ENCODE measurements at places on chromosomes 12 and 14. TPM values are rescaled to one million over a fixed set of nuclear protein-coding genes. Genes with fewer than 3 reads are reported as not detected.
A peak's percentile ranks its signal among the peaks of the same experiment; 100 is the strongest.

DNA sequence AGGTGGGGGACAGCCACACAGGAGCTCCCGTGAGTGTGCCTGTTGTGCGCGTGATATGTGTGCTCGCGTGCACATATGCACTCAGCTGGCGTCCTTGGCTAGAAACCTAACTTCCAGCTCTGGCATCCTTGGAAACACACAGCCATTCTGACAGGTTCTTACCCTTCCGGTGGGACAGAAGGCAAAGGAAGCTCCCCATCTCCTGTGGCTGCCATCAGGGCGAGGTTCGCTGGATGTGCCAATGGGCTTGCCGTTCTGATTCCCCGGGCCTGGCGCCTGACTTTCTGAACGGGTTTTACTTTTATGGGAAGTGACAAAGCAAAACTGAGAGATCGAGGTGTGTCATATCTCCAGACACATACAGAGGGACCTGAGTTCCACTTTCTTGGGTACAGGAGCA, 124.7 kb downstream of the PAPOLA start:
- peaks cover 12% of the 10 kb centered on the region for H3K27me3 ChIP-seq
- no peaks in the 10 kb centered on the region for H3K4me1 ChIP-seq
- no peak overlapping the region for H3K27ac ChIP-seq
- DNase-seq, result no peak

DNA sequence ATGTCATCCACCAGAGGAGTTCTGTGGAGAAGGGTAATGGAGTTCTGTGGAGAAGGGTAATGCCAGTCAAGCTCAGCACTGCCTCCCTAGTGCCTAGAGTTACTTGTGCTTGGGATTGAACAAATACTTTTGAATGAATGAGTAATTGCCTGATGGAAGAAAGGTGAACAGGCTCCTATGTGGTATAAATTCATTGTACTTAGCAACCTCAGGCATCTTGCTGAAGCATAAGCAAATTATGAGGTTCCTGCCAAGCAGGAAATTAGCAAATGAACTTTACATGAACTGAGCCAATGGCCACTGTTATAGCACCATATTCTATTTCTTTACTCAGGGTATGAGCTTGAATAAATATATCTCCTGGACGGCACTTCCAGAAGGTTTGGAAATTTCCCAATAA, 1047.2 kb downstream of the SLC6A15 start:
- no peak for DNase-seq
- H3K4me3 ChIP-seq, result no peak overlapping the region

DNA sequence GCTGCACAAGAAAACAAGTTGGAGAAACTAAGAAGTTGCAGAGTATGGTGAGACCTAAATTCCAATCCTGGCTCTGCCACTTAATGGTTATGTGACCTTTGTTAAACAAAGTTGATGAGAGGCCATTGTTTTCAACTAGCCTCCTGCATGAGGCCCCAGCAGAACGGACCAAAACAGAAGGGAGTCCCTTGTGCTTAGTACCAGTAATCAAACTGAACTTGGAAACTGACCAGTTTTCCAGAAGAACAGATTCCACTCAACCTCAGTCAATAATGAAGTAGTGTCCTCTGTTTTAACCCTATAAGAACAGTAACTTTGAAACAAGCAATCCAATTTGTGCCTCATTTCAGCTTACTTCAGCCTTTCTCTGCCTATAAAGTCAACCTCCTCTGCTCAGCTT, 69.9 kb downstream of the C12orf56 start:
- H3K27me3 ChIP-seq, result no peaks in the 10 kb centered on the region
- no peak overlapping the region for H3K4me3 ChIP-seq
- no peaks in the 10 kb centered on the region for H3K36me3 ChIP-seq
- no peak for DNase-seq

GRCh38 chr12:65302891-65303290, 24.4 kb downstream of the MSRB3 start:
- H3K27me3 ChIP-seq, result no peaks in the 10 kb centered on the region
- H3K27ac ChIP-seq, result no peak overlapping the region
- H3K4me1 ChIP-seq, result no peaks in the 10 kb centered on the region
- no peak overlapping the region for H3K4me3 ChIP-seq
- H3K36me3 ChIP-seq, result no peaks in the 10 kb centered on the region
- DNase-seq, result no peak

- no peaks in the 10 kb centered on the region for H3K27me3 ChIP-seq
- H3K27ac ChIP-seq, result no peak overlapping the region
- H3K36me3 ChIP-seq, result no peaks in the 10 kb centered on the region
These were observed 122.3 kb upstream of the RFLNA start for GRCh38 chr12:124172636-124173035.

GRCh38 chr14:22509751-22510300, 79.2 kb downstream of the DAD1 start:
- H3K36me3 ChIP-seq, result no peaks in the 10 kb centered on the region
- H3K27ac ChIP-seq, result no peak overlapping the region
- no peaks in the 10 kb centered on the region for H3K27me3 ChIP-seq
- no peak for DNase-seq
- no peak overlapping the region for H3K4me3 ChIP-seq

DNA sequence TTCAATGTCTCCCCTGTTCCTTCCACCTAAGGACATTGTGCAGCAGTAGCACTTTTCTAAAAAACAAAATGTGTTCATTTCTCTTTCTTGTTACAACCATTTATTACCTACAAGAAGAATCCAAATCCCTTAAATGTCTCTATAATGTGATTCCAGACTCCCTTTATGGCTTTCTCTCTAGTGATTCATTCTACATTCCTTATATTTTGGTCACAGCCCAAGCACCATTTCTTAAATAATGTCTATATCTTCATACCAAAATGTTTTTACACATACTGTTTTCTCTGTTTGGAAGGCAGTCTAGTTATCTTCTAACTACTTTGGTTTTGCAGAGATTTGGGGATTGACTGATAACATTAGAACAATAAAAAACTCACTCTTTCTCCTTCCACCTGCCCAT, 1037.3 kb upstream of the FLRT2 start:
- DNase-seq, result no peak
- no peaks in the 10 kb centered on the region for H3K4me1 ChIP-seq
- no peak overlapping the region for H3K4me3 ChIP-seq
- no peaks in the 10 kb centered on the region for H3K36me3 ChIP-seq

DNA sequence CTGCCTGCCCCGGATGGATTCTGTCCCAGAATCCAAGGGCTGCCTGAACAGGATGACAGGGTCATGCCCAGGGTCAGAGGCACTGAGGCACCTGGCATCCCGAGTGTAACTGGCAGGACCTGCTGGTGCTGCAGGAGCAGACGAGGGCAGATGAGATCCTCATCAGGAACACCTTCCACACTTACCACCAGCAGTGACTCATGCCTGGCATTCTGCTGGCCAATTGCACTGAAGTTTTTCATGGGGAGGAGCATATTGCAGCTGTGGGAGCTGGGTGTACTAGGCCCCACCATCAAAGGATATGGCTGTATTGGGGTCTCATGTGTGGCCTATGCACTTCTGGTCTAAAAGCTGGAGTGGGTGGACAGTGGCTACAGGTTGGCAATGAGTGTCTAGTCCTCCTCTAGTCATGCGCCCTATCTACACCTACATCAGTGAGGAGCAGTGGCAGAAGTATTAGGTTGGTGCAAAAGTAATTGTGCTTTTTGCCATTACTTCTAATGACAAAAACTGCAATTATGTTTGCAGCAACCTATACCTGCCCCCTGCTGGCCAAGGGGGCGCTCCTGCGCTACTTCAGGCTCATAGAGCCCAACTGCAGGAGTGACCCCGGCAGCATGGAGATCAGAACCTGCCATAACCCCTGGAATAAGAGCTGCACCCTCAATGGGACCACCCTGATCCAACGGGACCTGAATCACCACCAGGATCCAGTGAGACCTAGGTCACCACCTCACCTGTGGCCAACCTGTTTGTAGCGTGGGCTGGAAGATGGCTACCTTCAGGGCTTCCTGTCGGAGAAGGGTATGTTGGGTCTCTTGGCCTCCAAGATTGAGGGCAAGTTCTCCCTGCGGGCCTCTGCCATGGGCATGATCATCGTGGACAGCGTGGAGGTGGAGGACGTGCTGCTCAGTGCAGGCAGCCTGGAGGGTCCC, 8.0 kb upstream of the C12orf42 start:
- no peak overlapping the region for H3K27ac ChIP-seq
- H3K4me3 ChIP-seq, result no peak overlapping the region
- H3K36me3 ChIP-seq, result no peaks in the 10 kb centered on the region
- no peaks in the 10 kb centered on the region for H3K27me3 ChIP-seq
- no peaks in the 10 kb centered on the region for H3K4me1 ChIP-seq

GRCh38 chr12:12365931-12366431, 9.1 kb downstream of the BORCS5 start:
- no peaks in the 10 kb centered on the region for H3K4me1 ChIP-seq

- peak overlapping the region; percentile 85 for H3K27ac ChIP-seq
- H3K4me1 ChIP-seq, result peaks cover 78% of the 10 kb centered on the region
- no peaks in the 10 kb centered on the region for H3K27me3 ChIP-seq
- peak; percentile 38 for DNase-seq
These were observed 10.4 kb downstream of the ITPK1 start for GRCh38 chr14:93105362-93105761.

GRCh38 chr14:99604766-99605298, 825 bp upstream of the CCDC85C start:
- peak overlapping the region; percentile 87 for H3K27ac ChIP-seq
- H3K36me3 ChIP-seq, result no peaks in the 10 kb centered on the region
- peak overlapping the region; percentile 83 for H3K4me3 ChIP-seq
- H3K4me1 ChIP-seq, result peaks cover 37% of the 10 kb centered on the region
- H3K27me3 ChIP-seq, result peaks cover 4% of the 10 kb centered on the region
- no peak for DNase-seq

- H3K4me3 ChIP-seq, result no peak overlapping the region
- H3K27me3 ChIP-seq, result peaks cover 4% of the 10 kb centered on the region
- no peaks in the 10 kb centered on the region for H3K36me3 ChIP-seq
- DNase-seq, result no peak
- H3K4me1 ChIP-seq, result no peaks in the 10 kb centered on the region
These were observed 23.4 kb upstream of the FGF6 start for GRCh38 chr12:4468994-4469393.

GRCh38 chr12:3000548-3001275, 41.5 kb downstream of the TEAD4 start:
- no peaks in the 10 kb centered on the region for H3K36me3 ChIP-seq
- no peaks in the 10 kb centered on the region for H3K4me1 ChIP-seq
- H3K27me3 ChIP-seq, result no peaks in the 10 kb centered on the region

GRCh38 chr12:106684497-106684896, 90.0 kb upstream of the RIC8B start:
- no peaks in the 10 kb centered on the region for H3K36me3 ChIP-seq
- no peak overlapping the region for H3K27ac ChIP-seq
- H3K4me3 ChIP-seq, result no peak overlapping the region
- H3K4me1 ChIP-seq, result no peaks in the 10 kb centered on the region
- no peaks in the 10 kb centered on the region for H3K27me3 ChIP-seq

DNA sequence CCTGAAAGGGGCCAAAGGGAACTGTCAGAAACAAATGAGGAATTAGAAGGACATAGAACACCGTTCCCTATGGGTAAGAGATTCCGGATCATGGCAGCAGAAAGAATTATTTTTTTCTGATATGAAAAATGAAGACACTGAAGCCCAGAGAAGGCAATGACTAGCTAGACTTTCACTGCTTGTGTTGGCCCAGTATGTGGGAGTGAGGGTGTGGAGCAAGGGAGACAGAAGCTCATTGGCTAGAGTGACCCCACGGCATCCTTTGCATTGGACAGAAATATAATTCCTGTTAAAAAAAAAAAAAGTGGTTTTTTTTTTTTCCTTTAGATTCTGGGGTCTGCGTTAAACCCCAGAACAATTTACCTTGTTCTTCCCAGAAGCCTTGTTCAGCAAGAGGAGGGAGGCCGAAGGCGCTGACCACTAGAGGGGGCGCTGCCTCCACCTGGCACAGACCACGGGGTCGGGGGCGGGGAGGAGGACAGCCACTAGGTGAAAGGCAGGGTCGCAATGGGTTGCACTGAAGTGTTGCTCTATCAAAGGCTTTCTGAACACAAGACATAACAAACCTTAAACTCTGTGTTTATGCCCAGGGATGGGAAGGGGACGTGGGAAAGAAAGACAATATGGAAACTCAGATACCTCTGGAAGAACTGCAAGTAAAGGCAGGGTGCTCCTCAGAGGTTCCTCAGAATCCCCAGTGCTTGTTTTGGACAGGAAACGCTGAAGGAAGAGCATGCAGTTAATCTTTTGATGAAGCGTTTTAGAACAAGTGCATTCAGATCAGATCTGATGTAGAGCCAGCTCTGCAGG, 156.8 kb downstream of the KCNA5 start:
- H3K27me3 ChIP-seq, result peaks cover 6% of the 10 kb centered on the region
- H3K36me3 ChIP-seq, result no peaks in the 10 kb centered on the region
- H3K4me3 ChIP-seq, result no peak overlapping the region
- H3K4me1 ChIP-seq, result peaks cover 14% of the 10 kb centered on the region

DNA sequence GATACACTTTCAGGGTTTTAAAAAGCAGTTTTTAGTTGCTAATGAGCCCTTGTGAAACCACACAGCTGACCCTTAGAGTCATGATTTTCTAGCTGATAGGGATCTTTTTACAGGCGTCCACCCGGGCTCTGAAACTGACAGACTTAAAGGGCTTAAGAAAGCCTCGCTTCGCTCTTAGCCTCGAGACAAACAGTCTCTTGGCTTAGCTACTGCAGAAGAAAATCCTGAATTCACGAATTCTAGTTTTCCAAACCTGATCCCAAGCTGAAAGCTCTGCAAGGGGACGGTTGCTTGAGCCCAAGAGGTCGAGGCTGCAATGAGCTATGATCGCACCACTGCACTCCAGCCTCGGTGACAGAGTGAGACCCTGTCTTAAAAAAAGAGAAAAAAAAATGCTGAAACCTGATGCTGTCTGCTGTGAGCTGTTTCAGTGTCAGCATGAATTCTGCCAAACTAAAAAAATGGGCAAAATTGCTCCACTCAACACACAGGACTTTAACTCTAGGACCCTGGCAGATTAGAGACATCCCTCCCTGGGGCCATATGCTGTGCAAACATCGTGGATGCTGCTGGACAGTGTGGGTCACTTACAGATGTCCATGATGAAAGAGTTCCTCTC, 3.1 kb upstream of the HPD start:
- DNase-seq, result no peak
- no peaks in the 10 kb centered on the region for H3K36me3 ChIP-seq
- no peak overlapping the region for H3K4me3 ChIP-seq
- H3K27me3 ChIP-seq, result no peaks in the 10 kb centered on the region
- H3K27ac ChIP-seq, result no peak overlapping the region

- H3K27me3 ChIP-seq, result peaks cover 19% of the 10 kb centered on the region
- no peak for DNase-seq
- no peak overlapping the region for H3K27ac ChIP-seq
These were observed 124.0 kb downstream of the NDUFA12 start for GRCh38 chr12:94879542-94879941.

GRCh38 chr12:11787933-11788849, 138.7 kb downstream of the ETV6 start:
- no peaks in the 10 kb centered on the region for H3K4me1 ChIP-seq
- no peaks in the 10 kb centered on the region for H3K27me3 ChIP-seq
- peaks cover 2% of the 10 kb centered on the region for H3K36me3 ChIP-seq
- H3K27ac ChIP-seq, result no peak overlapping the region
- no peak for DNase-seq
- no peak overlapping the region for H3K4me3 ChIP-seq

GRCh38 chr12:47938093-47938492, 25.3 kb upstream of the TMEM106C start:
- H3K36me3 ChIP-seq, result no peaks in the 10 kb centered on the region
- DNase-seq, result no peak
- peaks cover 18% of the 10 kb centered on the region for H3K4me1 ChIP-seq
- no peaks in the 10 kb centered on the region for H3K27me3 ChIP-seq

Gene NTS
- polyA plus RNA-seq, result 126 TPM

Gene GPD1
- 174 TPM for polyA plus RNA-seq

Gene ADGRD1
- polyA plus RNA-seq, result 84.8 TPM

Gene RTN1
- polyA plus RNA-seq, result 45.0 TPM

Gene PLA2G1B
- polyA plus RNA-seq, result 0.79 TPM

Gene DTD2
- 15.3 TPM for polyA plus RNA-seq

Gene TAS2R7
- polyA plus RNA-seq, result not detected

Gene NOVA1
- polyA plus RNA-seq, result 11.6 TPM

Gene RFLNA
- polyA plus RNA-seq, result 64.3 TPM

Gene TAS2R9
- polyA plus RNA-seq, result not detected

Gene TBC1D30
- 14.3 TPM for polyA plus RNA-seq

Gene IKZF4
- 13.5 TPM for polyA plus RNA-seq

Gene KCNA5
- 0.79 TPM for polyA plus RNA-seq

Gene MYF5
- 0.07 TPM for polyA plus RNA-seq

Measured in large intestine (tissue), 12 donors.